Activated CD8-positive, alpha-beta memory T cell treated with anti-CD3 and anti-CD28 coated beads for 4 hours (primary cell): ENCODE measurements at places on chromosomes 2 and 18.

GRCh38 chr2:180846756-180847472 lies 133.5 kb upstream of the UBE2E3 start:
- DNase-seq: no peak

DNA sequence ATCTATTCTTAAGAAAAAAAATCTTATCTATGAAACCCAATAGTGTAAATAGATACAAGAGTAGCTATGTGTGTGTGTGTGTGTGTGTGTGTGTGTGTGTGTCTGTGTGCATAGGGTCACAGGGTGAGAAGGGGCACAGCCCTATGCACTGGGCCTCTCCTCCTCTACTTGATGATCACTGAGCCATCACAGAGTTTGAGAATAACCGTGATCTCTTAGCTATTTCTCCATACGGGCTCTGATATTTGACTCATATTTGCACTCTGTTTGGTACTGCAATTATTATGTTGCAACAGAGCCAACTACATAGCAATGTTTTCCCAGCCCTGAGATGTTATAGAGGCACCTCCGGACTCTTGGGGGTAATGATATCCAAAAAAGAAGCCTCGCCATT lies 28.8 kb upstream of the SLC40A1 start:
- no peak for DNase-seq

GRCh38 chr18:79797518-79798345 lies at the start of gene KCNG2:
Gene KCNG2, plus strand, starts transcription at chr18:79797938. Its CDS starts 65,730 bp downstream, at chr18:79863668.
- DNase-seq: no peak

DNA sequence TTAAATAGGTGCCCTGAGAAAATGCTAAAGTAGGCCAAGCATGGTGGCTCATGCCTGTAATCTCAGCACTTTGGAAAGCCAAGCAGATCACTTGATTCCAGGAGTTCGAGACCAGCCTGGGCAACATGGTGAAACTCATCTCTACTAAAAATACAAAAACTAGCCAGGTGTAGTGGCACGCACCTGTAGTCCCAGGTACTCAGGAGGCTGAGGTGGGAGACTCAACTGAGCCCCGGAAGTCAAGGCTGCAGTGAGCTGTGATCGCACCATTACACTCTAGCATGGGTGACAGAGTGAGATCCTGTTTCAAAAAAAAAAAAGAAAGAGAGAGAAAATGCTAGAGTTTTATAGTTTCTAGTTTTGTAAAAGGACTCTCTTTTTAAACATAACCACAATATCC lies 12.0 kb downstream of the ANKRD44 start:
- no peak for DNase-seq

DNA sequence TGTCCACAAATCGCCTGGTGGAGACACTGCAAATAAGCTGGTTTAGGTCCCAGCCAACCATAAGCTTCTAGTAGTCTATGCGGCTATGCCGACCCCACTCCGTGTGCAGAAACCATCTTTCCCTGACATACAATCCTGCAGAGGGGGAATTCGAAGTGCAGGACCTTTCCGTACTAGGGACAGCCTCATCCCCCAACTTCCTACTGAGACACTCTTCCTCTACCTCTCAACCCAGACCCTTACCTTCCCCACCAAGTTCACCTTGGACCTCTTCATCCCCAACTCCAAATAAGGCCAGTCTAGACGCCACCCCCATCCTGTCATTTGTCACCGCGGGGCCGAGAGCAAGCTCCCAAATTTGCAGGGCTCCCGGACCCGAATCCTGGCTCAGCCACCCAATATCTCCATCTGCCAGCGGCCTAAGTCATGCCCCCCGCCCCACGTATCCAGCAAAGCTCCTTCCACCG lies 496 bp downstream of the SUCLG1 start:
- no peak for DNase-seq

- DNase-seq: no peak
Measured at GRCh38 chr18:32893915-32894314, 121.1 kb upstream of the KLHL14 start.

DNA sequence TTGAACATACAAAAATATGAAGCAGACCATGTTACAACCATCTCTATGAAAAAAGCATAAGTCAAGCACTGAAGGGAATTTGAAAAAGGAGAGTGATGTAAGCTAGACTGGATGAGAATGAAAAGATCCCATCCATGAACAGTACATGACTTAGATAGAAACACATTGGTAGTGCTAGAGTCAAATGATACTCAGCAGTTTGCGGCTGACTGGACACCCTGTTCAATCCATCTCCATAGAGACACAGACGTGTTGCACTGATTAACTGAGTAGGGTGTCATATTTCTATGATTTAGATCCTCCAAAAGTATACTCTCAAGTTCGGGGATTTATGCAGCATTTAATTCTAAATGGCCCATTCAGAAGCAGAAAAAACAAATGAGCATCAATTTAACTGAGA lies 674.3 kb upstream of the NRXN1 start:
- no peak for DNase-seq

GRCh38 chr2:287911-288757 lies at the start of gene ALKAL2:
Gene ALKAL2, minus strand, starts transcription at chr2:288091. Its CDS starts 256 bp downstream, at chr2:287835.
- DNase-seq: no peak

GRCh38 chr2:236512902-236513435 lies 56.7 kb upstream of the ACKR3 start:
- DNase-seq: peak; percentile 33

- no peak for DNase-seq
Measured at GRCh38 chr2:171149171-171149938, 11.3 kb downstream of the TLK1 start.

DNA sequence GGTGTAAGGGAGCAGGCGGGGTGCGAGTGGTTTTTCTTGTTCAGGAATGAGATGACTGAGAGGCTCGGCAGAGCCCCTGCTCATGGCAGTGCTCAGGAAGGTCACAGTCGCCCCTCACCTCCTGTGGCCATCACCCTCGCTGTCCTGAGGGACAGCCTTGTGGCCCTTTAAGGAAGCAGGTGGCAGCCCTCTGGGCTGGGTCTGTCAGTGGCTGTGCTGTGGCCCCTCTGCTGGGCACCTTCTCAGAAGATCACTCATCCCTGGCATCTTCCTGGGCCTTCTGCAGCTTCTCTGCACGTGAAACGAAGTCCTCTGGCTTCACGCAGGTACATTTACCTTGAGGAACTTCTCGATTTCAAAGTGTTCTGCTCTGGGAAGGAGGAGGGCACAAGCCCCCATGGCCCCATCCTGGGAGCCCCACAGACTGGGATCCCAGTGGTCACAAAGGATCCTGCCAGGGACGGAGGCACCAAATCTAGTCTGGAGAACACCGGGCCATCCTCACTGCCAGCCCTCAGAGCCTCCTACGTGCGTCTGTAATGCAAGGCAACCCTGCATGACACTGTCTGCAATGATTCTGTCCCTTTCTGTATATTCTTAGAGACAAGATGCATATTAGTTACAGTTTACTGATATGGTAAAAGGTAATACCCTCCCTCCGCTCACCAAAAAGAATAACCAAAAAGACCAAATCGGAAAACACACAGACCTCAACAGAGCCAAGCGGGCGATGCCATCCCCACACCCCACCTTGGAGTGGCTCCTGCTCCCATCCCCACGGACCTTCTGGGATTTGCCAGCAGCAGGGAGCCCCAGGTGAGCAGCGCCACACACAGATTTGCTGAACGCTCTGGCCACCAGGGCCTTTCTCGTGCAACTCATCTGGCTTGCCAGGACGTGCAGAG lies 25.9 kb upstream of the FAHD2A start:
- no peak for DNase-seq

GRCh38 chr2:69305166-69305565 lies 81.9 kb downstream of the GFPT1 start:
- DNase-seq: no peak

DNA sequence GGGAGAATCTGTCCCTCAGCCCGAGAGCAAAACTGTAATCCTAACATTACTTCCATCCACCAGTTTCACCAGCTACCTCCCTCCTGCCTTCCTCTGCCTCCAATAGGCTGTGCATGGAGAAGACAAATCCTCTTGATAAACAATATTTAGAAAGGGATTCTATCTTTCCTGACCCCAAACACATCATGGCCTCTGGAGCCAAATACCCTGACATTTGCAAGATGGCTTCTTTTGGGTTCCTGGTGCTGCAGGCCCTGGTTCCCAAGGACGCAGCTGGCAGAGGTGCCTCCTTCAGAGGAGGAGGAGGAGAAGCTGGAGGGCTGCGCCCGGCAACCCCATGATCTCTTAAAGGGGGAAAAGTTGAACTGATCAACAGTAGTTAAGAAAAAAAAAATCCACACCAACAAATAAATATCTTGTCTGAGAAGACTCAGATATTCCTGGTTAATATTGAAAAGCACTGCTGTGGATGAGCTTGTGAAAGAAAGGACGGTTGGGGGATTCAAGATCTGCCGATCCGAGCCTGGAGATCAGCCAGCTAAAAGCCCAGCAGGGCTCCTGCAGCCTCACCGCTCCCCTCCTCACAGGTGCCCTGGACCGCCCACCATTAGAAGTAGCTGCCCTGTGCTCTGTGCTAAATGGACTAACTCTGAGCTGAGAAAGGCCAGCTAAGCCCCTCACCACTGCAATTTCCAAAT lies 116.8 kb downstream of the MSH2 start:
- no peak for DNase-seq

- DNase-seq: no peak
Measured at GRCh38 chr2:102313950-102314349, 2.6 kb downstream of the IL1RL1 start.

- DNase-seq: no peak
Measured at GRCh38 chr2:28333606-28334526, 58.8 kb upstream of the FOSL2 start.

- no peak for DNase-seq
Measured at GRCh38 chr2:101710471-101711318, 13.2 kb downstream of the MAP4K4 start.

- DNase-seq: no peak
Measured at GRCh38 chr2:11842336-11842735, 95.9 kb downstream of the LPIN1 start.

DNA sequence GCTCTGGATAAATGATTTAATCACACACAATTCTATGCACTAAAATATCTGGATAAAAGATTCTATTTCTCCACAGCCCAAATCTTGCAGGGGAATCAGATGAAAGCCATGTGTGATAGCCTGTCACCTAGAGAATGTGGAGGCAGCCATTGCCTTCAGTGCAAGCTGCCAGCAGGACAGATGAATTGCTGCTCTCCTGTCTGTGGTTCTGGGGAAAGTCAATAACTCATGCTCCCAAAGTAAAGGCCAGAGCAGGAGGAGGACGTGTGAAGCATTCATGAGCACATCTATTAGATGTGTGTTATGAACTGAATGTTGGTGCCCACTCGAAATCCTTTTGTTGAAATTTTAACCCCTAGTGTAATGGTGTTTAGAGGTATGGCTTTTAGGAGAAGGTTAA lies 195.1 kb downstream of the RDH14 start:
- DNase-seq: no peak

- DNase-seq: no peak
Measured at GRCh38 chr2:55862673-55863390, 60.8 kb downstream of the EFEMP1 start.

DNA sequence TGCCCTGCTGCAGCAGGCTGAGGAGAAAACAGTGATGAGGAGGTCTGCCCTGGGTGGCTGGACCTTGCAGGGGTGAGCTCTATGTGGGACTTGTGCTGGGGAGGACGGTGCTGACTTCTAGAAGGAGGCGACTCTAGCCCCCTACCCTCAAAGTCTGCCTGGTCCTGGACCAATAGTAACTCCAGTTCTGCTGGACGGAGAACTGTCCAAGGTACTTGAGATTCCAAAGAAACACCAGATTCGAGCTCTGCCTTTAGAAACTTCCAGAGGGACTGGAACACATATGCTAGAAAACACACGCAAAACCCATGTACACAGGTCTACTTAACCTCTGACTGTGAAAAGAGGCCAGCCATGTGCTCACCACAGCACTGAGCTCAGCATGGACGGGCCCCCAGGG lies 260.6 kb downstream of the TWIST2 start:
- DNase-seq: no peak

GRCh38 chr18:74213429-74213828 lies 65.1 kb downstream of the TIMM21 start:
- no peak for DNase-seq

GRCh38 chr2:37365669-37366068 lies 21.2 kb downstream of the QPCT start:
- DNase-seq: no peak
